Cardiac atrium fibroblast (primary cell): ENCODE measurements at places on chromosomes 7 and 10. TPM values are rescaled to one million over a fixed set of nuclear protein-coding genes. Genes with fewer than 3 reads are reported as not detected.

The SFXN3 gene
- total RNA-seq = 38.3 and 42.1 TPM in 2 replicates

The OPTN gene
- 31.6 and 66.4 TPM in 2 replicates for total RNA-seq

The CAMK2B gene
- 0.36 and 0.97 TPM in 2 replicates for total RNA-seq

The ATP6V0E2 gene
- total RNA-seq = 7.9 and 8.1 TPM in 2 replicates

The FOXI2 gene
- not detected in 2 replicates for total RNA-seq

The EMX2 gene
- total RNA-seq = not detected in 2 replicates

The ADRB1 gene
- total RNA-seq = not detected in 2 replicates

The SLC26A5 gene
- not detected in 2 replicates for total RNA-seq

The UTF1 gene
- total RNA-seq = not detected in 2 replicates

The ZNF853 gene
- total RNA-seq = 0.16 and 1.1 TPM in 2 replicates

The PTPN20 gene
- total RNA-seq = not detected in 2 replicates

The FEZF1 gene
- total RNA-seq = not detected in 2 replicates

The PNLIP gene
- total RNA-seq = not detected in 2 replicates

The CYP3A4 gene
- not detected in 2 replicates for total RNA-seq

The SPDYE11 gene
- not detected in 2 replicates for total RNA-seq

The CDC14C gene
- total RNA-seq = not detected in 2 replicates

The TMEM176B gene
- total RNA-seq = not detected in 2 replicates

The LRRC17 gene
- 242 and 367 TPM in 2 replicates for total RNA-seq
